ENCODE measurements at places on chromosomes 1 and 21.

GRCh38 chr1:156390469-156391365 lies 21.7 kb downstream of the RHBG start:
- DNase-seq: no peak

DNA sequence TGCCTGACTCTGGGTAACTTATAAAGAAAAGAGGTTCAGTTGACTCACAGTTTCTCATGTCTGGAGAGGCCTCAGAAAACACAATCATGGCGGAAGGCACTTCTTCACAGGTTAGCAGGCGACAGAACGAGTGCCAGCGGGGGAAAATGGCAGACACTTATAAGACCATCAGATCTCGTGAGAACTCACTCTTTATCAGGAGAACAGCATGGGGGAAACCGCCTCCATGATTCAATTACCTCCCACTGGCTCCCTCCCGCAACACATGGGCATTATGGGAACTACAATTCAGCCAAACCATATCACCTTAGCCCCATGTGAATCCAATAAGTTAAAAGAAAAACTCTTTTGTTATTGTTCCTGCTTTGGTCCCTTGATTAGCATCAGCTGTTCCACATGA lies 725.2 kb downstream of the LRRIQ3 start:
- no peak for DNase-seq

DNA sequence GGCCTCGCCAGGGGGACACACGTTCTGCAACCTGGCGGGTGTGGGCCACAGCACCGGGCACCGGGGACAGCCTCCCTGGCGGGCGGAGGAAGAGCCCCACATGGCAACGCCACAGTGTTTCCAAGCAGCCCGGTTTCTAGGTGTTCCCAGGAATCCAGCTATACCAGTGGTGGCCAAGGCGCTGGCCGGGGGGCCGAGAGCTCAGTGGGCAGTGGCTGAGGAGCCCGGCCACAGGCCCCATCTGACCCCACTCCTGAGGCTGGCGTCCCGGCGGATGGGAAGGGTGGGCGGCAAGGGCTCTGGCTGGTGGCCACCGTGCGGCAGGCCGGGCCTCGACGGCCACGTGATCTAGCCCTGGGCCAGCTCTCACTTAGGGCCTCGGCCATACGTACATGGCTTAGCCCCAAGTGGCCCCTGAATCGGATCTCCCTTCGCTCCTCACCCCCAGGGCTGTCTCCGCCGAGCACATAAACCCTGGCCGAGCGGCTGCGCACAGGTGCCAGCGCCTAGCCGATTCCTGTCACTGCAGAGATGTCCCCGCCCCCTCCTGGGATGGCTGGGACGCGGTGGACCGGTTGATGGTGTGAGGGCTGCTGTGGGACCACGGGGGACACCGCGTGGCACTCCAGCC lies 68.7 kb downstream of the MORN1 start:
- DNase-seq: no peak

DNA sequence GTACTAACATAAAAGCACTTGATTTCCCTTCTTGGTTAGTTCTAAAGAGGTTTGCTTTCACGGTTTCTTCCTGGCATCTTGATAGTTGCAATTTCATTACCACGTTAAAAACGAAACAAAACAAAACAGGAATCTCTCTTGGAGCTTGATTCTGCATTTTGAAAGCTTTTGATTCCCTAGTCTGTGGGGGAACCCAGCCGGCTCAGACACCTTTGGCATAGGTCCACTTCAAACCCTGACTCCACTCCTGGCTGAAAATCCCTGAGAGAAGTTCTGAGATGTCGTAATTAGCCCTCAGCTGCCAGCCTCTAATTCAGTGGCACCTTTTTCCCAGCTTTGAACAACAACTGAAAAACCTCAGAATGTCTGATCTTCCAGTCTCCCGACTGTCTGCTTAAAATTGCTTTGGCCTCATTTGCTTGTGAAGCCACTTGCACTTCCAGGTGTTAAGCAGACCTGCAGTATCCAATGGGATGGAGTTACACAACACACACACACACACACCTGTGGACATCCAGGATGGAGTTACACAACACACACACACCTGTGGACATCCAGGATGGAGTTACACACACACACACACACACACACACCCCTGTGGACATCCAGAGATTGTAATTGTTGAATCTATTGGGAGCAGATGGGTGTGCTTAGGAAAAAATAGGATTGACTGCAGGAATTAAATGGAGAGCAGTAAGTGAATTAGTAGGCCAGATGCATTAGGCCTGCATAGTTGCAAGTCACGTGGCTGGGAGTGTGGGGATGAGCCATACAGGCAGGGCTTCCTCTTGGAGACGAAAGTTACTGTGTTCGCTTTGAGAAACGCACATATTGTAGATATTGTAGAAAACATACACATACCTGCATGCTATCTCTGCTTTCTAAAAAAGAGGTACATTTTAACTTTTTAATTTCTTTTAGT lies 285.6 kb upstream of the FMN2 start:
- peak; percentile 14 for DNase-seq

DNA sequence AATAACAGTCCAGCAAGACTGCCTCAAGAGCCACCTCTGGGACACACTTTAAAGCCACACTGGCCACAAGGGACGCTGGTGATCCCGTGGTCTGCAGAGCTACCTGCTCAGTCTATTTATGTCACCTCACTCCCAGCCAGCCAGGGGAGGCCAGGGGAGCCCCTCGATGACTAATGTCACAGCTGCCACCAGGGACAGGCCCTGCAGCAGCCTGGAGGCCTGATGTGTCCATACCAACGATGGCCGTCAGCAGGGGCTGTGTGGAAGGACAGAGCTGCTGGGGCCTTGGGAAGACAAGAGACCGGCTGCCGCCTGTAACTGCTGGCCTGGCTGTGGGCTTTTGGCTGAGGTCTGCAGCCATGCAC lies 71.0 kb downstream of the SIK1 start:
- DNase-seq: no peak

- no peak for DNase-seq
Observed at GRCh38 chr1:193141804-193142203, 20.0 kb downstream of the CDC73 start.

DNA sequence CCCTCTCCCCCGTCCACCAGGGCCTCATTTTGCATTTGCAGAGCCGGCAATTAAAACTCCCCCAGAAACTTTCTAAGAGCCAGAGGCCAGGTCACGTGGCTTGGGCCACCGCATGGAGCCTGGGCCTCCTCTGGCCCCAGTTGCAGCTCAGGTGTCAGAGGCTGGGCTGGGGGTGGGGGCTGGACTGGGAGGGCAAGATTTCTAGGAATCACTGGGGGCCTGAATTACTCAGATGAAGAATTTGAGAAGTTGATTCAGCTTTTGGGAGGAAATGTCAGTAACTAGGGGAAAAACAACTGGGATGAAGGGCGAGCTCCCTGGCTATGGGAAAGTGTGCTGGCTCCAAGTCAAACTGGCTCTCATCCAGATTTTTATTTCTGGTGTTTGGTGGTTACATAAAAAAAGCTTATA lies 151.0 kb downstream of the CDC7 start:
- DNase-seq: peak; percentile 3

DNA sequence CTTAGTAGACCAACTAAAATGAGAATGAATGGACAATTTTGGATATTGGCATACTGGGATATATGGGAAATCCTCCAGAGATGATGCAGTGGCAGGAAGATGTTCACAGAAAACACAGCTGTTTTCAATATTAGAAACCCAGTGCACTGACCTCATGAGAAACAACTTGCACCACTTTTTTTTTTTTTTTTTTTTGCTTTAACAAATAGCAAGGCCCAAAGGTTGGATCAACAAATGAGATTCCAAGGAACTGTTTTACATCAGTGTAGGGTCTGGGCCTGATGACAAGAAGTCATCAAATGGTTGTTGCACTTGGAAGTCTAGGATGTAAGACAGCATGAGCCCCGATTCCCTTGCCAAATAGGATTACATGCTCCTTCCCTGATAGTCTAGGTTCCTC lies 110.7 kb downstream of the SLC25A24 start:
- no peak for DNase-seq

DNA sequence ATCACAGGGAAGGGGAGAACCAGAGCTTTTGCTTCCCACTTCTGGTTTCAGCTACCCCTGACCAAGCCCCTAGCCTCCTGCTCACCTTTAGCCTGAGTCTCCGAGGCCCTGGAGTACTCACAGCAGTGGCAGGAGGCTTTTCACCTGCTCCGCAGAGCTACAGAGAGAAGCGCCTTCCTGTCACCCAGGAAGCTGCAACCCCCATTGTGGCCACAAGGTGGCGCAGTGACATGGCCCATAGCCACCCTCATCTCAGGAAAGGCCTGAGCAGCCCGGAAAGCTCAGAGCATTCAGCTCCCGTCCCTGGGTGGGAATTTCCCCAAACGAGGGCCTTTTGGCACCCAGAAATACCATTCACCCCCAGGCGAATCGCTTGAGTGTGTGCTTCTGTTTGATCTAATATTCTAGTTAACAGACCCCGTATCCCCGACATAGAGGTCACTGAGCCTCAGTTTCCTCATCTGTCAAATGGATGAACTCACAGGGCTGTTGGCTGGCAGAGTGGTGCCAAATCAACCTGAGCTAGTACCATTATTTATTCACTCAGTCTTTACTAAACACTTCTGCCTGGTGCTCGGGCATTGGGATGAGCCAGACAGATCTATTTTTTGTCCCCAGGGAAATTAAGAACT lies 25.3 kb downstream of the A3GALT2 start:
- peak; percentile 86 for DNase-seq

DNA sequence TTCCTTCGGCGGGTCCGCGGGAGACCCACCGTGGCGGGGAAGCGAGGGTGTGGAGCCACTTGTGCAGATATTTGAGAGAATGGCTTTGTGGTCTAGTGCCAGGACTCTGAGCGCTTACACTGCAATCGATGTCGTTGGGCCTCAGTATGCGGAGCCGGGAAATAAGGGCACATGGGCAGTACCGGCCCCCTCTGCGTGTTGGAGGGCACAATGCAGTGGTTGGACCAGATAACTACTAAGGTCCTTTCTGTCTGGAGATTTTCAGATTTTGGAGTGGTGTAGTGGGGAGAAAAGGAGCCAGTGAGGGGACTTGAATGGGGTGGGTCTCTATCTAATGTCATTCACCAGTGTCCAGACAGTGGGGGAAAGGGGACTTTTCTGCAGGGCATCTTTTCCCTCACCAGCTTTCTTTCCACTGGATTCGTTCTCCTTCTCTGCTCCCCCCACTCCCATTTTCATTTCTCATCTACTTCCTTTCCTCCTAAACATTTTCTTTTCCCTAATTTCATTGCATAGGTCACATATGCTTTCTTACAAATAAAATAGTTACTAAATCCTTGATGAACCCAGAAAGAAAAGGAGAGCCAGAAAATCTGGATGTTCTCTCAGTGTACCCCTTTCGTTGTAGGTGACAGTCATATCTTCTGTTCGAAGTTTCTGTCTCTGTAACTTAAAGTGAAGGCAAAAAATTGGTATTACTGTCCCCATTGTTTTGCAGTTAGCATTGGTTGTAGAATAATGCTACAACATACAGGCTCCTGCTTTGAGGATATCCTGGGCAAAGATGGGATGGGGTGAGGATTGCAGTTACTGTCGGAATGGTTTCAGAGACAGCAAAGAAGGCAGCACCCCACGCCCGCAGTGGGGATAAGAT lies 1.4 kb downstream of the ATF3 start:
- peak; percentile 31 for DNase-seq

GRCh38 chr1:56466538-56466937 lies 112.8 kb downstream of the PLPP3 start:
- DNase-seq: no peak

DNA sequence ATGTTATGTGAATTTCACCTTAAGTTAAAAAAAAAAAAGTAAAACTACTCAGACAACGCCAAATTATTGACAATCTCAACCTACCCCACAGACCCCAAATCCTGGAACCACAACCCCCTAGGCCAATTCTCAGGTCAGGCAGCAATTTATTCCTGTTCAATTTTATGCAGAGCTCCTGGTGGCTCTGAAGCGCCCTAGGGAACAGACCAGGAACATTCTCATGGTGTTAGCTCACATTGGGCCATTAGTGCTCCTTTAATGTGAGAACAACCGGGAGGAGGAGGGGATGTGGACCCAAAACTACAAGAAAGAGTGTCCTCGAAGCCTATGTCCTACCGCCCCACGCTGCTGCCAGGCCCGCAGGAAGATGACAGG lies 403 bp upstream of the PSEN2 start:
- no peak for DNase-seq

Measured in ELR (cell line).